Kasumi-1 (cell line): ENCODE measurements at places on chromosomes 2 and 18.
A peak's percentile ranks its signal among the peaks of the same experiment; 100 is the strongest.

DNA sequence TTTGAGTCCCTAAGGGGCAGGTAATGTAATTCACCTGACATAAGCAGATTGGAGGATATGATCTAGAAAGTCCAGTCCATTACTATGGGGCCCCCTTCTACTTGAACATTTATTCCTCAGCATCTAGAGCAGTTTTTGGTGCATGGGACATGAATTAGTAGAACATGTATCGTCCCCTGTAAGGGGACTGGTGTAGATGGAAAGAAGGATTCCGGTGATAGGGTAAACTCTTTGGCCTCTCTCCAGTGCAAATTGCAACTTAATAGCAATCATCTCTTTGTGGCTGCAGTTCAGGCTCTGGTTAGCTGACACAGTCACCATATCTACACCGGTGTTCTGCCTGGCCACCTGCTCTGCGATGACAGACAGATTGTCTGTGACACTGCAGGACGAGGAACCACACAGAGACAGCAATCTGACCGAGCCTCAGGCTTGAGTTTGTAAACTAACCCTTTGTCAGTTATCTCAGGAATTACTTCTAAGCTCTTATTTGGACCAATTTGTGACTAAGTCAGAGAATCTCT, 6.4 kb upstream of the SLC8A1 start:
- no peak for DNase-seq

- DNase-seq = no peak
Measured at GRCh38 chr2:101518578-101519492, 43.9 kb upstream of the RFX8 start.

DNA sequence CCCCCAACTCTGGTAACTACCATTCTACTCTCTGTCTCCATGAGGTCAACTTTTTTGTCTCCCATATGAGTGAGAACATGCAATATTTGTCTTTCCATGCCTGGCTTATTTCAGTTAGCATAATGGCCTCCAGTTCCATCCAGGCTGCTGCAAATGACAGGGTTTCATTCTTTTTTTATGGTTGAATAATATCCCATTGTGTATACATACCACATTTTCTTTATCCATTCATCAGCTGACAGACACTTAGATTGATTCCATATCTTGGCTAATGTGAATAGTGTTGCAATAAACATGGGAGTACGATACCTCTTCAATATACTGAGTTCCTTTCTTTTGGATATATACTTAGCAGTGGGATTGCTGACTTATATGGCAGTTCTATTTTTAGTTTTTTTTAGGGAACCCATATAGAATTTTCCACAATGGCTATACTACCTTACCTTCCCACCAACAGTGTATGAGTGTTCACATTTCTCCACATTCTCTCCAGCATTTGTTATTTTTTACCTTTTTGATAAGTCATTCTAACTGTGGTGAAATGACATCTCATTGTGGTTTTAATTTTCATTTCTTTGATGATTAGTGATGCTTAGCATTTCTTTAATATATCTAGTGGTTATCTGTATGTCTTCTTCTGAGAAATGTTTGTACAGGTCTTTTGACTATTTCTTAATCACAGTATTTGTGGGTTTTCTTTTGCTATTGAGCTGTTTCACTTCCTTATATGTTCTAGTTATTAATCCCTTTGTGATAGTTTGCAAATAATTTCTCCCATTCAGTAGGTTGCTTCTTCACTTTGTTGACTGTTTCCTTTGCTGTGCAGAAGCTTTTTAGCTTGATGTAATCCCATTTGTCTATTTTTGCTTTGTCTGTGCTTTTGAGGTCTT, 112.2 kb downstream of the SRBD1 start:
- DNase-seq = no peak

GRCh38 chr2:41033127-41033526, 581.2 kb upstream of the SLC8A1 start:
- no peak for DNase-seq

GRCh38 chr2:203909974-203910373, 26.6 kb upstream of the ICOS start:
- DNase-seq = no peak

- peak; percentile 76 for DNase-seq
Measured at GRCh38 chr18:63831080-63831788, 56.0 kb downstream of the SERPINB7 start.

DNA sequence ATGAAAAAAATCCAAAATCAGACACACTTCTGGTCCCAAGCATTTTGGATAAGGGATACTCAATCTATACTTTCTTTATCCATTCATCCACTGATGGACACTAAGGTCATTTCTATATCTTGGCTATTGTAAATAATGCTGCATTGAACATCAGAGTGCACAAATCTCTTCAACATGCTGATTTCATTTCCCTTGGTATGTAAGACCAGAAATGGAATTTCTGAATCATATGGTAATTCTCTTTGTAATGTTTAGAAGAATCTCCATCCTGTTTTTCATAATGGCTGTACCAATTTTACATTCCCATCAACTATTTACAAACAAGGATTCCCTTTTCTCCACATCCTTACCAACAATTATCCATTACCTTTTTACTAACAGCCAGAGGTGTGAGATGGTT, 33.7 kb upstream of the MCM6 start:
- no peak for DNase-seq

- peak; percentile 37 for DNase-seq
Measured at GRCh38 chr2:27627963-27628766, 647 bp downstream of the CCDC121 start.
